ENCODE measurements at places on chromosomes 6 and 20.
A peak's percentile ranks its signal among the peaks of the same experiment; 100 is the strongest.

DNA sequence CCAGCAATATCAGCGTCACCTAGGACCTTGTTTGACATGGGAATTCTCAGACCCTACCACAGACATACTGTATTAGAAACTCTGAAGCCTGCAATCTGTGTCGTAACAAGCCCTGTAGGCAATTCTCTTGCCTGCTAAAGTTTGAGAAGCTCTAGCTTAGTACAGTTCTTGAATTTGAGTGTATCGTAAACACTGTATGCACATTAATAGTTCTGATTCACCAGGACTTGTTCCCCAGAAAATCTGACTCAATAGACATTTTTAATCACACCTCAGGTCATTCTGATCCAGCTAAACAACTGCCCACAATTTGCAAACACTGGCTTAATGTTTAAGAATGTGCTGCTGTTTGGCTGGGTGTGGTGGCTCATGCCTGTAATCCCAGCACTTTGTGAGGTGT is 414.3 kb downstream of the TFAP2A start:
- no peak for DNase-seq

DNA sequence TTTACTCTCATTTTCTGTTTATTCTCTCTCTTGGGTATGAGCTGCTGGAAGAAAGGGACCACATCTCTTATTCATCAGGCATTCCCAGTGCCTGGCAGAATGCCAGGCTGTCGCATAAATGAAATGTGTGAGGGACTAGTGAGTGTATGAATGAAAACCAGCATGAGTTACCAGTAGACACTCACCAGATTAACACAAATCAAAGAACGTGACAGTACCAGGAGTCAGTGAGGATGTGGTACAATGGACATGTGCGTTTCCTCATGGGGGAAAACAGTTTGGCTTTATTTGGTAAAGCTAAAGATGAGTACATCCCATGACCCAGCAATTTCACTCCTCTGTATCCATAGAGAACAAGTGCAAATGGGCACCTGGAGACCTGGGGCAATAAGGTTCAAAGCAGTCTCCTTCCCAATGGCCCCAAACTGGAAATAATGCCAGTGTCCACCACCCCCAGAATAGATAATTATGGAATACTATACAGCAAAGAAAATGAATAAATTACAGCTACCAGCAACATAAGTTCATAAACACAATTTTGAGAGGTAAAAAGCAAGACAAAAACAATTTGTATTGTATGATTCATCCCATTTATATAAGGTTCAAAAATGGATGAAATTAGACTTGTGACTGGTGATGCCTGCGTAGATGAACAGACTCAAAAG is 93.3 kb downstream of the CDH22 start:
- no peak for DNase-seq

DNA sequence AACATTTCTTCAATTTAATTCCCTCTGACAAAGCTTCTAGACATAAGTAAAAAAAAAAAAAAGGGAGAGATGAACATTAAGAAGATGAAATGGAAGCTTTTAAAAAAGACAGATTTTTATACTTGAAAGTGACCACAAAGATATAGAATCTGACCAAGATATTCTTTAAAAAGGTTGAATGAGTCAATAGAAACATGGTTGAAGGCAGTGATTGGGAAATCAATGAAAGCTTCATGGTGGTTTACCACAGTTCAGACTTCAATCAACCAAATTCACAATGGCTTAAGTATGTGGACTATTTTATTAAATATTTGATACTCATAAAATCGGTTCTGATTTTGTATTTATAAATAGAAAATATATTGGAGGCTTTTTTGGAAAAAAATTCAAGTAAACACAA is 248.4 kb upstream of the HSF2 start:
- DNase-seq: no peak

DNA sequence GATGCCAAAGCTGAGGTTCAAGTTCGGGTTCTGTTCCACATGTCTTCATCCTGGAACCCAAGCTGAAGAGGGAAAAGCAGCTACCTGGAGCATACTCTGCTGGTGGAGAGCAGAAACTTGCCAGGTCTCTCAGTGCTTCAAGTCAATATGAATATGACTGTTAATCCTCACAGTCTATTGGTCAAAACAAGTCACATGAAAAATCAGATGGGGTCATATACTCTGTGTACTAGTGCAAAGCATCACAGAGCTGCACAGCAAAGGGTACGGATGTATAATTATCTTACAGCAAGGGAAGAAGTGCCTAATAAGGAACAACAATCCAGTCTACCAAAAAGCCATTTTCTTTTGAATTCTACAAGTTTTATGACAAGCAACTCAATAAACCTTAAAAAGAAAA is 11.6 kb downstream of the NCOA7 start:
- DNase-seq: no peak

- DNase-seq: no peak
Observed at GRCh38 chr6:66538551-66539135, 831.6 kb upstream of the EYS start.

DNA sequence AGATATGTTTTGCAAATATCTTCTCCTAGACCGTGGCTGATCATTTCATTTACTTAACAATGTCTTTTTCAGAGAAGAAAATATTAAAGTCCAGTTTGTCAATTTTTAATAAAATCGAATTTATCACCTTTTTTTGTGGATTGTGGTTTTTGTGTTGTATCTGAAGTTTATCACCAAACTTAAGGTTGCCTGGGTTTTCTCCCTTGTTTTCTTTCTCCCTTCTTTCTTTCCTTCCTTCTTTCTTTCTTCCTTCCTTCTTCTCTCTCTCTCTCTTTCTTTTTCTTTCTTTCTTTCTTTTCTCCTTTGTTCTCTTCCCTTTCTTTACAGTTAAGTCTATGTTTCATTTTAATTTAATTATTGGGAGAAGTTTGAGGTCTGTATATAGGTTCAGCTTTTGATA is 68.7 kb downstream of the RNF182 start:
- DNase-seq: no peak

DNA sequence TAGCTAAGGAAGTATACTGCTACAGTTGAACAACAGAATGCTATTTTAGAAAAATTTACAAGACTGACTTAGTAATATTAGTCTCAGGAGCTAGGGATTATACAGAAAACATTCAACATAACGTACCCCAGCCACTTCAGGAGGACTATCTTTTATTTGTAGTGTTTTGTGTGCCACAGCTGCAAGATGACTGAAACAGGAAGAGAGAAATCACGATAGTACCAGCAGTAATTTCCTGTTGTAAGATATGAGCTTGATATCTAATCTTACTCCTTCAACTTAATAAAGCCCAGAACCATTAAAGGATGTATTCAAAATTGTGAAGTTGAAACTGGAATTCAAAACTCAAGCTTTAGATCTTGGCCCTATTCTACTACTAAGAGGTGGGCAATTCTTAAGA is 42.1 kb downstream of the SLC35A1 start:
- DNase-seq: no peak

- DNase-seq: no peak
Observed at GRCh38 chr6:137414599-137414998, 79.6 kb downstream of the OLIG3 start.

GRCh38 chr20:37690626-37691369 is 3.0 kb upstream of the CTNNBL1 start:
- no peak for DNase-seq

GRCh38 chr6:123332070-123332469 is 304.7 kb downstream of the TRDN start:
- DNase-seq: no peak

DNA sequence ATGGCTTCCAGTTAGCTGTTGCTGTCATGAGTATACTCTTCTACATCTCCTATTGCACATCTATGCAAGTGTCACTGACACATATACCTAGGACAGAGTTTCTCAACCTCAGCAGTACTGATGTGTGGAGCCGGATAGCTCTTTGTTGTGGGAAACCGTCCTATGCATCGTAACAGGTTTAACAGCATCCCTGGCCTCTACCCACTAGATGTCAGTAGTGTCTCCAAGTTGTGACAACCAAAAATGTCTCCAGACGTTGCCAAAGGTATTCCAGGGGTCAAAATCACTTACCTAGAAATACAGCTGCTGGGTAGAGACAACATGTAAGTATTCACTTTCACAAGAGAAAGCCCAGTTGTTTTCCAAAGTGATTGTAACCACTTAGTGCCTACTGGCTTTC is 637.6 kb downstream of the RNF144B start:
- peak; percentile 7 for DNase-seq

DNA sequence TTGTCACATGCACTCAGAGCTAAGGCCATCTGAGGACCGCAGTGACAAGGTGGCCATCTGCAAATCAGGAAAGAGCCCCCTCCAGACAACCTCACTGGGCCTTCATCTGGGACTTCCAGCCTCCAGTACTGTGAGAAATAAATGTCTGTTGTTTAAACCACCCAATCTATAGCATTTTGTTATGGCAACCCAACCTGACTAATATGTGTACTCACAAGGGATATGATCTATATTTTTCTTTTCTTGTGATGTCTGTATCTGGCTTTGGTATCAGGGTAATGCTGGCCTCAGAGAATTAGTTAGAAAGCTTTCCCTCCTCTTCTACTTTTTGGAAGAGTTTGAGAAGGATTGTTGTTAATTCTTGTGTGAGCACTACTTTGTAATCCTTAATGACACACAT is 37.5 kb upstream of the ENTPD6 start:
- no peak for DNase-seq

GRCh38 chr20:53856300-53857295 is 213.8 kb downstream of the BCAS1 start:
- no peak for DNase-seq

GRCh38 chr6:2148748-2149147 is 96.7 kb downstream of the GMDS start:
- no peak for DNase-seq

- DNase-seq: no peak
Observed at GRCh38 chr20:3414122-3414521, 6.7 kb upstream of the DNAAF9 start.

- no peak for DNase-seq
Observed at GRCh38 chr6:157155804-157156203, 167.5 kb downstream of the TMEM242 start.

- no peak for DNase-seq
Observed at GRCh38 chr20:18056174-18057100, 1.3 kb downstream of the OVOL2 start.

- DNase-seq: no peak
Observed at GRCh38 chr6:168035661-168036545, 38.4 kb downstream of the KIF25 start.

DNA sequence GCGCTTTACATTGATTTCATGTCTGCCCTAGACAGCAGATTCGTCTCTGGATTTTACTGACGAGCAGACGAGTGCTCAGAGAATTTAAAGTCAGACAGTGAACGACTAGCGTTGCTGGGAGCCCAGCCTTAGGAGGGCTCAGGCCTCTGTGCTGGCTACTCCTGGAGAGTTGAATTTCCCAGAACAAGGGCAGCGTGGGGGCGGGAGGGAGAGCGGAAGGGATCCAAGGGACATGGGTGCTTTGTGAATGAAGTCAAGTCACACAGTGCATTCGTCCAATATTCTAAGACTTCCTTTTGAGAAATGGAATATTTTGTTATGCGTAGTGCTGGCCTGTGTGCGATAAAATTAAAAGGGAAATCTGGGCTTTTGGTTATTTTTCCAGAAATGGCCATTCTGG is 126.5 kb downstream of the MYLK4 start:
- no peak for DNase-seq

- DNase-seq: no peak
Observed at GRCh38 chr20:45105317-45105716, 4.4 kb upstream of the KCNS1 start.

GRCh38 chr20:52972965-52973819 is 1.0 kb downstream of the TSHZ2 start:
- peak; percentile 11 for DNase-seq

DNA sequence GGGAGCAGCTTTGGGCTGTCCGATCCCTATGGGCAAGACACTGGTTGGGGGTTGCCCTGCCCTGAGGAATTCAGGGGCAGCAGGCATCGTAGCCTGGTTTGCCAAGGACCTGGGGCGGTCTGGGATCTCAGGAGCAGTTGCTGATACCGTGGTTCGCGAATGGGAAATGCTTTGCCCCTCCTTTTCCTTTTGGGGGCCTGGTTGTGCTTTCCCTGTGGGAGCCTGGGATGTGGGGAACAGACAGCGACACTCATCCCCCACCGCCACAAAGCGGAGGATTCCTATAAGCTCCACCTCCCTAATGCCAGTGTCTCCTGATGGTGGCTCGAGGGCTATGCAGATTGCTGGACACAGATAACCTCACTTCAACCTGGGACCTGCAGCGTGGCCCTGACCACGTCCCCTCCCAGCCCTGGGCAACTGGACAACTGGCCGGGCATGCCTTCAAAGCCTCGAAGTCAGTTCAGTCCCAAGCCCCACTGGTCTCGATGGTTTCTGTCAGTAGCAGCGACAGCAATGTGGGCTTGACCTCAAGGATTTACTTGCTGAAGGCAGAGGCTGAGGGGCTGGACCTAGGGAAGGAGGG is 3.3 kb downstream of the CEBPB start:
- no peak for DNase-seq

GRCh38 chr20:40525351-40525750 is 163.7 kb downstream of the MAFB start:
- DNase-seq: no peak

DNA sequence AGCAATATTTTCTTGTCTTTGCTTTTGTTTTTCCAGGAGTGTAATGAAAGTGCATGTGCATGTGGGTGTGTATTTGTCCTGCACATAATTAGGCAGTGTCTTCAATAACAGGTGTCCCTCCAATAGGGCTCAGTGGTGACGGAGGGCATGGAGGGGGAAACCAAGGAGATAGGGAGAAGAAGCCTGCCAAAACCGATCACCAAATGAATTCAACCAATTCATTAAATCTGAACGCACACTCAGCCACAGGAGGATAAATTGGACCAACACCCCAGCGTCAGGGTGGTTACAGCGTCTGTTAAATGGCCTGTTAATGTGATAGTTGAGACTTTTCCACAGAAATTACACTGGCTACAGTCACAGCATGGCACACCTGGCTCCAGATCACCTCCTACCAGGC is 527.6 kb downstream of the CD83 start:
- DNase-seq: no peak

DNA sequence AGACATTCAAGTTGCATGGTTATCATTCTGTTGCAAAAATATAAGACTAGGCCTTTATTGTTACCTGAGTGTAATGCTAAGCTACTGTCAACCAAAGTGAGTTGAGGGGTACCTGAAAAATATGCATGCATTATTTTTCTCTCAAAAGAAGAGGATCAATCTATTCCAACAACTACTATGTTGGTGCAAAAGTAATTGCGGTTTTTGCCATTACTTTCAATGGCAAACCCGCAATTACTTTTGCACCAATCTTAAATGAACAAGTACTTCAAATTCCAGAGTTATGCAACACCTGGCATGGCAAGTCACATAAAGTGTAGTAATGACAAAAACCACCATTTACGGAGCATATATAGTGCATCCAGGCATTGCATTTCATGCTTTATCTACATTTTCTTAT is 307.0 kb upstream of the NOX3 start:
- no peak for DNase-seq

DNA sequence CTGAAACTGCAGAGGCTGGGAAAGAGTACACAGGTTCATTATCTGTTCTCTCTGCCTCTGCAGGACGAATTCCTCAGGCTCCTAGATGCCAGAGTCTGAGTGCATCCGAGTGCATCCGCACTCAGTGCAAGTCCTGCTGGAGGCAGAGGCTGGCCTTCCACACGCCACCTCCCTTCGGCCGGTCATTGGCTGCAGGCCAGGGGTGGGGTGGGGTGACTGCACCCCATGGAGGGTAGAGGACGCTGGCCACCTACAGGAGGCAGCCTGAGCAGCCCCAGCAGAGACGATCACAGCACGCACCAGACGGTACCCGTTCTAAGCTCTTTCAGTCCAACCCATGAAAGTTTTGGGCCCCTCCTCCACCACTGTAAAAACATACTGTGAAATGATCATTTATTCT is 11.7 kb downstream of the SFT2D1 start:
- no peak for DNase-seq

GRCh38 chr6:170438402-170438753 is 114.7 kb downstream of the PSMB1 start:
- DNase-seq: peak; percentile 68

Measured in GM12865 (cell line).